Left renal pelvis (tissue), 4 donors: ENCODE measurements at places on chromosomes 3 and 15.

DNA sequence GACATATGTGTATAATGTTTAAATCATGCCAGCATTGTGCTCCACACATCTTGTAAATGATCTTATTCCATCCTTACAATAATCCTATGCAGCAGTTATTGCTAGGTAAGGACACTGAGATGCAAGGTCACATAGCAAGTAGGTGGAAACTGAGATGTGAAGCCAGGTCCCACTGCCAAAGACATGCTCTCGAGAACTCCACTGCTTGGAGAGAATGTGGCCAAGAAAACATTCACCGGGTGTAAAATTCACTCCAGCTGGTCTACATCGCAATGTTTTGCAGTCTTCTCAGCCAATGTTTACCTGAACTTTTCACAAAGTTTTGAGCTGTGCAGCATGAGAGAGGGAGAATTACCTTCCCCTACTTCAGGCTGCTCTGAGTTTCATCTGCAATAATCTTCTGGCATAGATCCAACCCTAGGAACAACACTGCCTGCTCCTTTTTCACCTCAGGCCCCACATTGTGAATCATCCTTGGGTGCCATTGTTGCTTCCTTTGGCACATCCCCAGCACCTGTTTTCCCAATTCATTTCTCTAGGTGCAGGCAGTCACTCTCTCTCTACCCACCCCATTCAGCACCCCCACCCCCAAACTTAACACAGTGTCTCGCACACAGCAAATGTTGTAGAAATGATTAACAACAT lies 53.5 kb upstream of the PRTG start:
- DNase-seq: no peak

- DNase-seq: no peak
Measured at GRCh38 chr15:87245592-87245991, 1010.9 kb downstream of the NTRK3 start.

DNA sequence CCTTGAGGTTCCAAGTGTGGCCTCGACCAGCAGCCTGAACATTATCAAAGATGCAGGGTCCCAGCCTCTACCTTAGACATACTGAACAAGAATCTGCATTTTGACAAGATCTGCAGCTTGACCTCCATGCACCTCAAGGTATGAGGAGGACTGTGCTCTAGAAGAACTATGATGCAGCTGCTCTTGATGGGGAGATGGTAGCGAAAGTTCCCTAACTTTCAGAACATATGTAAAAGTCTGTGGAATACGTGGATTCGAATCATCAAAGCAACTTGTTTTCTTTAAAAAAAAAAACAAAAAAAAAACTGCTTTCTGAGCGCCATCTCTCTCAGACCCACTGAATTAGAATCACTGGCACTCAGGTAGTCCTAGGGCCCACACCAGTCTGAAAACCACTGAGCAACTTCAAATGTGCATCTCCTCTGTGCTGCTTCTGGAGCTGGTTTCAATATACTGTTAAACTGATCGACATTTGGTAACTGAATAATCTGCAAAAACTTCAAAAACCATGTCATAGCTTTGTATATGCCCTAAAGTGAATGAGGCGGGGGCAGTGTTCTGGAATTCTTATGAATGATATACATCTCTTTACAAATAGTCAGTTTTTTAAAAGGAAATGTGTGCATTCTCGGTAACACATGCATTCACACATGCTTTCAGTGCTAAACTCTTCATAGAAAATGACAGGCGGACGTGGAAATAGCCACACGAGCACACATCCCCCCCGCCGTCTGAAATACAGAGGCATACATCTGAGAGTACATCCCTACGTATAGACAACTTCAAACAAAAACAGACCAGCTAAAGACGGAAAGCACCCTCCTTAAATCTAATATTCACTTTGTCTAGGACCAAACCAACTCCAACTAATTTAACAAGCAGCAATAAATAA lies 128.8 kb downstream of the FOXP1 start:
- no peak for DNase-seq

- DNase-seq: no peak
Measured at GRCh38 chr3:190224863-190225692, 97.2 kb downstream of the CLDN1 start.

- no peak for DNase-seq
Measured at GRCh38 chr3:123256256-123256655, 54.5 kb downstream of the SEC22A start.

DNA sequence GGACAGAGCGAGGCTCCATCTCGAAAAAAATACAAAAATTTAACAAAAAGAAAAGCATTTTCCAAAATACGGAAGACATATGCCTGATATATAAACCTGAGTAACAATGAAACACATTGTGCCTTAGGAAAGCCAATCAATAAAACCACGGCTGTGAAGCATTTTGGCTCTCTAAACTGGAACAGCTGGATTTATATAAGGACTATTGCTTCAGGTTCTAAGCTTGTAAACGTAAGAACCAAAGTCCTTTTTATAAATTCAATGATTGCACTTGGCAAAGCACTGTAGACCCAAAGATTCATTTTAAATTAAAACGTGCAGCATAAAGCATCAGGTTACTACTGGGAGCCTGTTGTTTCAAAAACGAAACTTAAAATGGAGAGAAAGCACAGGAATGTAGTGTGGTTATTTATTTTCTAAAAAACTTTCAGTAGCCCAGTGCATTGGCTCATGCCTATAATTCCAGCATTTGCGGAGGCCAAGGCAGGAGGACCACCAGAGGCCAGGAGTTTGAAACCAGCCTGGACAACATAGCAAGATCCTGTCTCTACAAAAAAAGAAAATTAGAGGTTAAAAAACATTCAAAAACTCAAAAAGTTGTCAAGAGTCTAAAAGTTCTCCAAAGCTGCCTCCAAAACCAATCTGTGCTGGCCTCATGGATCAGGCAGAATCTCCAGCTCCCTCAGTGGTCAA lies 61.5 kb downstream of the USF3 start:
- DNase-seq: no peak

DNA sequence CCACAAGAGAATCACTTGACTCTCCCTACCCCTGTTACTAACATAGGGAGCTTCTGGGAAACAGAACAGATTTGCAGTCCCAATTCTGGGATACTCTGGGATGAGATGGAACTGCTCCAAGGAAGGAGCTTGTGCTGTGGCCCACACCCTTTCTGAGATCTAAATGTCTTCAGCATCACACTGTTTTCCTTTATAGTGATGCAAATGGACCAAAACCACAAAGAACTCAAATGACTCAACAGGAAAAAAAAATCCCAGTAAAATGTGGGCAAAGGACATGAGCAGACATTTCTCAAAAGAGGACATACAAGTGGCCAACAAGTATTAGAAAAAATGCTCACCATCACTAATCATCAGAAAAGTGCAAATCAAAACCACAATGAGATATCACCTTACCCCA lies 155.6 kb downstream of the NECTIN3 start:
- no peak for DNase-seq

GRCh38 chr3:127670761-127671522 lies 1.8 kb upstream of the ABTB1 start:
- no peak for DNase-seq

DNA sequence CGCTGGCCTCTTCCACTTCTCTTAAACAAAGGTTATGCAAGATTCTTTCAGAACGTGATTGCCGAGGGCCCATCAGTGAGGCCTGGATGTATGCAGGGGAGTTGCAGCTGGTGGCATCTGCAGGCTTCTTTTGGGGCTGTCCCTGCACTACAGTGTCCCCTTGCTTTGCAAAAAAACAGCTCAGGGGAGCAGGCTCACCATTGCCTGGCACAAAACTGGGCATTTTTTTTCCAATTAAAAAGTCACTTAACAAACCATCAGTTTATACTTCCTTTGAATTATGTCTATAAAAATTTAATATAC lies 148.6 kb downstream of the ATP10A start:
- no peak for DNase-seq

DNA sequence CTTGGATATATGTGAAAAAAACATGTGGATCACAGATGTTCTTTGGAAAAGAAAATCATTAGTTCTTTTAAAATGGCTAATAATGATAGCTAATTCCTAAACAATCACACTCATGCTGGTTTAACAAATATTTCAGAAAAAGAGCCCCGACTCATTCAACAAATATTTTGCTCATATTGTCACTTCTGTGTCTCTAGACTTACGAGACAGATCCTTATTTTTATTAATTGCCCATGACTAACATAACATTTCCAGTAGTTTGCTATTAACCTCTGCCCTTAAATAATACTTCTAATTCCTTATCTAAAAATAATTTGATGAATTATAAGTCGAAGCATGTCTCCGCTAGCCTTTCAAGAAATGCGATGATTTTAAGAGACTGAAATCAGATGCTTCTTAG lies 70.4 kb downstream of the SATB1 start:
- no peak for DNase-seq

DNA sequence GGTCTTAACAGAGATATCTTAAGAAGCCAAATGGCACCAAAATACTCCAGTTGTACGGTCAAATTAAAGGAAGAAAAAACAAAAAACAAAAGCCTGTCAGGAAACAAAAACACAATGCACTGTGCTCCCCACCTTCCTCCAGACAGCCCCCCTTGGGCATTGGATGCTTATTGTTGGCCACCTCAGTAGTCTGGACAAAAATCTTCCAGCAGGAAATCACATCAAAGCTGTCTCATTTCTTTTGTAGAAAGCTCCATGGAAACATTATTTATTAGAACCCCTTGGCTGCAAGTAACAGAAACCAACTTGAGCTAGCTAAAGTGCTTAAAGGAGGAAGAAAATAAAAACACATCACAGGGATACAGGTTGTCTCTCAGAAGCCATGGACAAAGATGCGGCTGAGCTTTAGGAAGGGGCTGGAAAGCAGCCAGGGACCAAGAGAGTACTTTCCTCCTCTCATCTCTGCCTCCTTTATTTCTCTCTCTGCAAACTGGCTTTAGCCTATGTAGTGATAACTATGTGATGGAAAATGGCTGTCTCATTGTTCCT lies 651.5 kb upstream of the ADAMTS9 start:
- DNase-seq: no peak

GRCh38 chr3:24514119-24514518 lies 19.5 kb upstream of the THRB start:
- DNase-seq: no peak

DNA sequence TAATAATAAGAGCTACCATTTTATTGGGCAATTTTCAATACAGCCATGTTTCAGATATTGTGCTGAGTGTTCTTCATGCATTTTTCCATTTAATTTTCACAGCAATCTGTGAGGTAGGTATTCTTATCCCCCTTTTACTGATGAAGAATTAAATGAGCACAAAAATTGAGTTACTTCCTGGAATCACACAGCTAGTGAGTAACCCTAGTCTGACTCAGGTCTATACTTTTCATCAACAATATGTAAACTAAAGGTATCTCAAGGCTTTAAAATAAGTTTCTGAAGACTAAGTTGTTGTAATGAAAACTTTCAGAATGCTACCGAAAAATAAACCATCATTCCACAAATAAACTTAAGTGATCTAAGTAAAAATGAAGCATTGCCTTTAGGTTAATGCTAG lies 22.3 kb downstream of the HACD2 start:
- no peak for DNase-seq

DNA sequence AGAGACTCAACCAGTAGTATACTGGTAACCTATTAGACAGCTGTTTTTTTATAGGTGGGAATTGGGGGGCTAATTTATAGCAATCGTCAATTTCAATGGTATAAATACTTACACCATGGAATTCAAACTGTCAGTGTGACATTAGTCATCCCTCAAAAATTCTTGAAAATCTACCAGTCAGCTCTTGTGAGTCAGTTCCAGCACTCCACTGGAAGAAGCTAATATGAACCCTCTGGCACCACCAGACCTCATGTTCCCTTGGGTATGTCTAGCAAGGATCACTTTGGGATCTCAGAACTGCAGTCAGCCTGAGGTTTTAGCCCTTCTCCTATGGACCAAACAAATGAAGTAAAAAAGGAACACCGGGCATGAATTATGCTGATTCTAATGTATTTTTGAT lies 11.8 kb upstream of the UACA start:
- no peak for DNase-seq

GRCh38 chr3:170752571-170753155 lies 117.3 kb downstream of the RPL22L1 start:
- DNase-seq: no peak

DNA sequence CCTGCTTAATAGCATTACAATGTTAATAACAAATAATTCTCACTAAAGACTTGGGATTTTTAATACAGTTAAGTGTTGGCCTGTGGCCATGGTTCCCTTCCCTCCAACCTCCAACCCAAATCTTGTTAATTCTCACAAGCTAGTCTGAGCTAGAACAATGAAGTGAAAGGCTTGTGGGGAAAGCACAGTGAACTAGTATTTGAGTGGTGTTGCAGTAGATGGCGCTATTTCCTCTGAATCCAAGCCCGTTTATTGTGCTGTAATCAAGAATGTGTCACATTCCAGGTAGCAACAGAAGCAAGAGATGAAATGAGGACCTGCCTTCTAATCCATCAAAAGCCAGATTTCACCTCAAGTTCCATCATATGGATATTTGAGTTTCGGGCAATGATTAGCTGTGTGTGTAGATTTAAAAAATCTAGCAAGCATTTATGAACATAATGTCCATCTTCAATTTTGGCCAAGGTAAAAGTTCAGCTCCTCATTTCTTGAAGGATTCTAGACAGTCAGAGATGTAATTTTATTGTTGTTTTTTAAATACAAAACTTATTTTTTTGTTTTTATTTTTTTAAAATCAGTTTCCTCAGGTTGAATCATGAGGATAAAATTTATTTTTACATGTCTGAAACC lies 160.7 kb downstream of the SQOR start:
- peak; percentile 29 for DNase-seq

GRCh38 chr3:48521635-48522034 lies 17.7 kb upstream of the SHISA5 start:
- no peak for DNase-seq

- no peak for DNase-seq
Measured at GRCh38 chr3:146747928-146748327, 142.8 kb upstream of the PLSCR5 start.

DNA sequence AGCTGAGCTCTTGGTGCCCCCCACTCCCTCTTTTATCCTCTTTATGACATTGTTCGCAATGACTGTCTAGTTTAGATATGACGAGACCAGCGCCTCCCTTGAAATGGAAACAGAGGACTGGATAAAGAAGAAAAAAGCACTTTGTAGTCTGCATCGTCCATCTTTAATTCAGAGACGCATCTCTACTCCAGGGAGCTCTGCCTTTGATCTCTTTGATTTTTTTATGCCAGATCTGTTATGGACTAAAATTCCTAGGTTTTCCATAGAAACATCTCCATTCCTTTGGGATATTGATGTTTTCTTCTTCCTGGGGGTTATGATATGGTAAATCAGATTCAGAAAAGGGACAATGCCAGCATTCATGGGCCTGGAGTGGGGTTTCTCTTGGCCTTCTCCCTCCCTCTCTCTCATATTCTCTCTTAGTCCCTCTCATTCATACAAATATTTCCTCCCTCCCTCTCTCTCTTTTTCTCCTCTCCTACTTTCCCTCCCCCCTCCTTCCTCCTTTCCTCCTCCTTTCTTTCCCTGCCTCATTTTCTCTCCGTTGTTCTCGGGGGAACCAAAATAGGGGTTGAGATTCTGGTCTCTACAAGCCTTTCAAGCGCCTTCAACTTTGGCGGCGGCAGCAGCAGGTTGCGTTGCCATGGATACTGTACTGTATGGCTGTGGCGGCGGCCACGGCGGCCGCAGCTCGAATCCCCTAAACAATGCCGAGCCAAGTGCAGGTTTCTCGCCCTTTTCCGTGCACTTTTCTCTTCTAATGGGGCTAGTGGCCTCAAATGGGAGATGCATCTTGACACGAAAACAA lies 45.5 kb downstream of the ZIC4 start:
- DNase-seq: no peak
